ENCODE measurements at places on chromosomes 13 and 19.

GRCh38 chr13:79654520-79654919 lies 173.6 kb downstream of the NDFIP2 start:
- DNase-seq = no peak

GRCh38 chr13:33528896-33529295 lies 243.3 kb upstream of the STARD13 start:
- DNase-seq = no peak

DNA sequence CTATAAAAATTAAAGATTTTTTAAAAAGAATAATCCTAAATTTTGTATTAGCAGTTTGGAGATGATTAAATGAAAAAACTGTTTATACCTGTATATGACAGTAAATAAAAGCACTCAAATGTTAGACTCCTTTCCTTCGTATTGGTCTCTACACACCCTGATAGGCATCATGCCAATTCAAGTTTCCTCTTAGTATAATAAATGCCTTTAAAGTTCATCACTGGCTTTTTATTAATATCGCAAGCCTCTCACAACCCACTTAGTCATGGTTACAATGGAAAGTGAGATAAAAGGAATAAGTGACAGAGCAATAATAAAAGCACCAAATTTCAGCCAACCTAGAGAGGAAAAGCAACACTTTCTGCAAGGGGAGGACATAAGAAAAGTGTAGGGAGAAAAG lies 102.2 kb downstream of the PIBF1 start:
- no peak for DNase-seq

- DNase-seq = no peak
Observed at GRCh38 chr13:74682746-74683145, 548.5 kb upstream of the KLF12 start.

- no peak for DNase-seq
Observed at GRCh38 chr13:104847922-104848321, 1687.5 kb downstream of the EFNB2 start.

- no peak for DNase-seq
Observed at GRCh38 chr13:69955271-69955670, 152.4 kb upstream of the ATXN8OS start.

- no peak for DNase-seq
Observed at GRCh38 chr19:55131421-55131820, 14.0 kb upstream of the PPP1R12C start.

- no peak for DNase-seq
Observed at GRCh38 chr13:26604784-26605545, 47.5 kb downstream of the WASF3 start.

GRCh38 chr13:105928048-105928447 lies 607.4 kb downstream of the EFNB2 start:
- no peak for DNase-seq

DNA sequence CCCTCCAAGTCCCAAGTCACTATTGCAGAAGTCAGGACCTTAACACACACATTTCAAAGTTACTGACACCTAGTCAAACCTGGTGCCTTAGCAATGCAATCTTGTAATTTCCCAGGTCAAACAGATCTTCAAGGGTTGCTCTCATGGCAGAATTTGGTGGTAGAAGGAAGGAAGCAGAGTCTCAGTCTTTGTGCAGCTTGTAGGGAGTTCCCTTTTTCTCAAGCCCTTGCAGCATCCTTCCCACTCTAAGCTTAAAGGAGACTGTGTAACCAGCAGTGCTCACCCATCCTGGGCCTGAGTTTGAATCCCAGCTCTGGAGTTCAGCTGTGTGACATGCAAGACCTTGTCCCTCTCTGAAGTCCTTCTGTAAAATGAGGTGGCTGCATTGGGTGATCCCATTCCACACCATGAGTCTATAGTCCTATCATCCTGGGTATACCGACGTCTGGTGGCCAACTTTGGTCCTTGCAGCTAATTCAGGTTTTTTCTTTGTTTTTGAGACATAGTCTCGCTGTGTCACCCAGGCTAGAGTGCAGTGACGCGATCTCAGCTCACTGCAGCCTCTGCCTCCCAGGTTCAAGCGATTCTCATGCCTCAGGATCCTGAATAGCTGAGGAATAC lies 9.8 kb downstream of the SIGLEC10 start:
- no peak for DNase-seq

DNA sequence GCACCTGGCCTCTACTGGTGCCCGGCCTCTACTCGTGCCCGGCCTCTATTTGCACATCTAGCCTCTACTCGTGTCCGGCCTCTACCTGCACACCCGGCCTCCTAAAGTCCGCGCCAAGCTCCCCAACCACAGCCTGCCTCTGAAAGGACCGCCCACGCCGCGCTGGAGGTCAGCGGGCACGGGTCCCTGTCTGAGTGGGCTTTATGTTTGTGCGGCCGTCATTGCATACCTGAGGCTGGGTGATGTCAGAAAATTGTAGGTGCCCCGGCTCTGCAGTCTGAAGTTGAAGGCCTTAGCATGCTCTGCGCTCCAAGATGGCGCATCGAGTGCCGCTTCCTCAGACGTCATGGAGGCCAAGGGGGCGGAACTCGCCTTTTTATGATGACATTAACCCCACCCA lies 1.1 kb downstream of the ZNF135 start:
- no peak for DNase-seq

GRCh38 chr13:99996381-99996973 lies 14.9 kb downstream of the ZIC2 start:
- no peak for DNase-seq

DNA sequence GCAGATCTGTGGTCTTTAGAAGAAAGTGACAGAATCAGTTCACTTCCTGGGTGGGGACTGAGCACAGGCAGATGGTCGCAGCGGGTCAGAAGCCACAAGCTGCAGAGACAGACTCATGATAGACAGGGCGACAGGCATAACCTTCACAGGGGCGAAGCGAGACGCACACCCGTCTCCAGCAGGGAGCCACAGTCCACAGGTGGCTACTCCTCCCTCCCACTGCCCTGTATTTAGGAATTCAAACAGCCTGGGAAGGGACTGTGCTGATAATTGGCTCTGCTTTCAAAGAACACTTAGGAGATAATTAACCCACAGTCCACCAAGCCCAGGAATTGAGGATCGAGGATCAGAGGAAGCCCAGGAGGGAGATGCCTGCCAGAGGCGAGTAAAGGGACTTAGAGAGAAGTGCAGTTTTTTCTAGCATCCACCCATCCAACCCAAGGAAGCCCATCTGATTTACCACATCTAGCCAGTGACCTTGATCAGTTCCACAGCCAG lies 23.2 kb downstream of the RFX2 start:
- peak; percentile 31 for DNase-seq

DNA sequence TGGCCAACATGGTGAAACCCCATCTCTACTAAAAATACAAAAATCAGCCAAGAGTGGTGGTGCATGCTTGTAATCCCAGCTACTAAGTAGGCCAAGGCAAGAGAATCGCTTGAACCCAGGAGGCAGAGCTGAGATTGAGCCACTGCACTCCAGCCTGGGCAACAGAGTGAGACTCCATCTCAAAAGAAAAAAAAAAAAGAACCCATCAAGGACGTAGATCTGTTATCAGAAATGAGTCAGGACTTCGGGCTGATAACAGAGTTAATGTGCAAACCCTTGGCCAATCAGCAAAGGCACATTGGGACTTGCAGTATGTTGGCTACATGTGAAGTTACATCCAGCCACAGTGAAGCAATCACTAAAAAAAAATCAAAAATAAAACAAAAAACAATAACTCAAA lies 4.8 kb upstream of the LGALS7B start:
- no peak for DNase-seq

- DNase-seq = no peak
Observed at GRCh38 chr19:610801-611480, 21.3 kb downstream of the HCN2 start.

- DNase-seq = no peak
Observed at GRCh38 chr19:1087813-1088415, 7.3 kb downstream of the POLR2E start.

DNA sequence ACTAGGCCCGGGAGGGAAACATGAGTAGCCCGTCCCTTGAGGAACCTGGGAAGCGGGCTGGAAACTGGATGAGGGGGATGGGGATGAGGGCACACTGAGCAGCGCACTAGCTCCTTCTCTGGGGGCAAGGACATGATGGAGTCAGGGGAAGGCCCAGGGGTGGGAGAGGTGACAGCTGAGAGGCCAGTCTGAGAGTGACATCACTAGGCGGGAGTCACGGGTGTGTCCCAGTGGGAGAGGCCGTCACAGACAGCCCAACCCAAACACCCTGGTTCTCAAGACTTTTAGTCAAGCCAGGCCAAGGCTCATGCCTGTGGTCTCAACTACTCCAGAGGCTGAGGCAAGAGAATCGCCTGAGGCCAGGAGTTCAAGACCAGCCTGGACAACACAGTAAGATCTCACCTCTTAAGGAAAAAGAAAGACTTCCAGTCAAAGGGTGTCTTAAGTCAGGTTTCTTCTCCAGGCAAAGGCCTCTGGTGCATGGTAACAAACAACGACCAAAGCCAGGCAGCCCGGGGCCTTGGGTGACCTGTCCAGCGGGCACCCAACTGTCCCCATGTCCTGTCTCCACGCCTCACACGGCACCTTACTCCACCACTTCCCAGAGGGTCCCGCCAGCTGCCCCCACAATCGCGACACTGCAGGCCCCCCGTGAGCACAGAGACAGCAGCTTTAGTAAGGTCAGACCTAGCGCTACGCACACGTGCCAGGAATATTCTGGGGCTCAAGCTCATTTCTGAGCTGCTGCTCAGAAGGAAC lies 25.5 kb upstream of the TIMM44 start:
- no peak for DNase-seq

DNA sequence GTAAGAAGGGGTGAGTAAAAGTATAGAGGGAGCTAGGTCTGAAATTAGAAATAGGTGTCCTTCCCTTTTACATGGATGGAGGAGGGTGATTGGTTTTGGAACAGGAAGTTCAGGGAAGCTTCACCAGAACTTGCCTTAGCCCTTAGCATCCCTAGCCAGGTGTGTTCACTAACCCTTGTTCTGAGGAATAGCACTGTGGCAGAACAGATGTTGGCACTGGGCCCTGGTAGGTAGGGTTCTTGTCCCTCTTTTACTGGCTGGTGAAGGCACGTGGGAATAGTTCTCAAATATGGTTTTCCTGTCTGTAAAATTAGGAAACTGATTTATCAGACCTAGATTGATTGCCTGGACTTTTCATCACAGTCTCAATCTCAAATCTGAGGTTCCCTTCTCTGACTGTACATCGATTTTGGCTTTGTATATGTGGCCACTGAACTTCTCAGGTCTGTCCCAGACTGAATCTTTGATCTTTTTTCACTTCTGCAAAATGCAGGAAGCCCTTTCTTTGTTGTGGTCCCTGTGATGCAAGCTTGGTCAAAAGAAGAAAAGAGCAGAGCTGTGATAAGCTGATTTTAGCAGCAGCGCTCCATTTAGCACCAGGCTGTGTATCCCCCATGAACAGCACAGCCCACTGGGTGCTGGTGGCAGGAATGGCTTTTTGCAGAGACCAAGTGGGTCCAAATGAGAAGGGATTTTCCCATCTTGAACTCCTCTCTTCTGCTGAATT lies 86.2 kb upstream of the HTR2A start:
- no peak for DNase-seq

DNA sequence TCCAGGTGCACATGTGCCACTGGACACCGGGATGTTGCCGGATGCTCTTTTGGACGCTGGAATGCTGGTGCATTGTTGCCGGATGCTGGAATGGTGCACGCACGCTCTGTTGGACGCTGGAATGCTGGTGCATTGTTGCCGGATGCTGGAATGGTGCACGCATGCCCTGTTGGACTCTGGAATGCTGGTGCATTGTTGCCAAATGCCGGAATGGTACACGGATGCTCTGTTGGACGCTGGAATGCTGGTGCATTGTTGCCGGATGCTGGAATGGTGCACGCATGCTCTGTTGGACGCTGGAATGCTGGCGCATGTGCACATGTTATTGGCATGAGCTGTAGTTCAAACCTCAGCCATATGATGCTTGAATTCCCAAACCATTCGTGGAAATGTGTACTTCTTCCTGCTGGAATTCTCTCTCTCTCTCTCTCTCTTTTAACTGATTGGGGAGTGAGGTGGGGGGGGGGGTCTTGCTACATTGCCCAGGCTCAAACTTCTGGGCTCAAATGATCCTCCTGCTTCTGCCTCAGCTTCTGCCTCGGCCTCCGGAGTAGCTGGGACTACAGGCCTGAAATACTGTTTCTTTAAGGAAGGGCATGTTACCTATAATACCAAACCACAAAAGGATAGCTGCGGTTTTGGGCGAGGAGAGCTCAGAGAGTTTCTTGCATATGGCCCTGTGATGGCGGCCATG lies 1.2 kb upstream of the MCF2L start:
- DNase-seq = no peak

- DNase-seq = no peak
Observed at GRCh38 chr19:23905771-23906170, 8.9 kb upstream of the ZNF726 start.

DNA sequence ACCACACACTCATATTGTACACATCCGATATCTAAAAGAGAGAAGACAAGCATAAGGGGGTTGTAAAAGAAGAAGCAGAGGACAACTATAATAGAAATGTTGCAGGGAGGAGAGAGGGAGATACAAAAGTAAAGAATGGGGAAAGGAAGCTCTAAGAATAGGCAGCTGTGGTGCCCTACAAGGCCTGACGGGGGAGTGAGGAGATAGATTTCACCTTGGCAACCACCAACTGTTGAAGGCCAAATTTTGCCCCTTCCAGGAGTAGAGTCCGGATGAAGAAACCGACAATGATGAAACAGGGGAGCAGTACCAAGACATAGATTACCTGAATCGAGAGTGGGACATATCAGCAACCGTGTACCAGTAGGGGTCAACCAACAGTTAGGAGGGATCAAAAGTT lies 15.9 kb downstream of the SLC6A16 start:
- no peak for DNase-seq

DNA sequence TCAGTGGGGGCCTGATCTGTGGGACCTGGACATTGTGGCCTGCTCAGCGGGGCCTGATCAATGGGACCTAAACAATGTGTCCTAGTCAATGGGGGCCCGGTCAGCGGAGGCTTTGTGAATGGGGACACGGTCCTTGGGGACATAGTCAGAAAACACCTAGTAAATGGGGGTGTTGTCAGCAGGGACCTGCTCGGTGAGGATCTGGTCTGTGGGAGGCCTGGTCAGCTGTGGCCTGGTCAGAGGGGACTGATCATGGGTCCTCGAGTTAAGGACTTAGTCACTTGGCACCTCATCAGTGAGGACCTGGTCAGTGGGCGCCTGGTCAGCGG lies 44.5 kb upstream of the TPM4 start:
- DNase-seq = no peak

- no peak for DNase-seq
Observed at GRCh38 chr19:55685776-55686175, 10.8 kb downstream of the EPN1 start.

- no peak for DNase-seq
Observed at GRCh38 chr13:42280537-42280936, 8.6 kb downstream of the AKAP11 start.

GRCh38 chr13:111115061-111115964 lies at the start of gene ARHGEF7:
Gene ARHGEF7, plus strand, starts transcription at chr13:111115310. Its CDS starts 217 bp downstream, at chr13:111115527.
- peak; percentile 46 for DNase-seq

- no peak for DNase-seq
Observed at GRCh38 chr13:100528820-100529219, 59.8 kb downstream of the GGACT start.

- no peak for DNase-seq
Observed at GRCh38 chr13:83667606-83668005, 214.7 kb downstream of the SLITRK1 start.

- DNase-seq = no peak
Observed at GRCh38 chr13:40345149-40345514, 321.3 kb downstream of the FOXO1 start.

GRCh38 chr13:20428666-20429644 lies 96.7 kb downstream of the CRYL1 start:
- DNase-seq = no peak

- DNase-seq = no peak
Observed at GRCh38 chr19:15028490-15028889, 20.8 kb upstream of the CASP14 start.

GRCh38 chr13:96994858-96995243 lies 575 bp upstream of the OXGR1 start:
- DNase-seq = no peak

GRCh38 chr19:38245826-38246498 lies 10.2 kb downstream of the PPP1R14A start:
- DNase-seq = no peak

Measured in NCI-H1105 (cell line).